ENCODE measurements at places on chromosomes 6 and 20.

GRCh38 chr6:16741112-16742016, 19.9 kb downstream of the ATXN1 start:
- peak; percentile 97 for DNase-seq

GRCh38 chr6:54451516-54451915, 143.3 kb downstream of the TINAG start:
- no peak for DNase-seq

GRCh38 chr6:93418408-93419303, 703 bp downstream of the EPHA7 start:
- no peak for DNase-seq

DNA sequence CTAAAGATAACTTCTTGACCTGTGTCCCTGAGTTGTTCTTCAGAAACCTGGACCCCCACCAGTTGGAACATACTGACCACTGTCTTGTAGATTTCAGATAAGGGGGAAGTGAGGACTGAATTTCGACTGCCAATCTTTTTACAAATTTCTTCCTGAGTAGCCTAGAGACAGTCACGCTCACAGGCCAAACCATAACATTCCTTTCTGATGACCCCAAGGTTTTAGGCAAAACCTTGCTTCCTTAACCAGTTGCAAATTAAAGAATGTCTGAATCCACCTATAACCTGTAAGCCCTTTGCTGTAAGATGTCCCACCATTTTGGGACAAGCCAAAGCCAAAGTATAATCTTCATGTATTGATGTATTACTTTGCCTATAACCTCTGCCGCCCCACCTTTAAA, 306.9 kb downstream of the LRFN2 start:
- no peak for DNase-seq

DNA sequence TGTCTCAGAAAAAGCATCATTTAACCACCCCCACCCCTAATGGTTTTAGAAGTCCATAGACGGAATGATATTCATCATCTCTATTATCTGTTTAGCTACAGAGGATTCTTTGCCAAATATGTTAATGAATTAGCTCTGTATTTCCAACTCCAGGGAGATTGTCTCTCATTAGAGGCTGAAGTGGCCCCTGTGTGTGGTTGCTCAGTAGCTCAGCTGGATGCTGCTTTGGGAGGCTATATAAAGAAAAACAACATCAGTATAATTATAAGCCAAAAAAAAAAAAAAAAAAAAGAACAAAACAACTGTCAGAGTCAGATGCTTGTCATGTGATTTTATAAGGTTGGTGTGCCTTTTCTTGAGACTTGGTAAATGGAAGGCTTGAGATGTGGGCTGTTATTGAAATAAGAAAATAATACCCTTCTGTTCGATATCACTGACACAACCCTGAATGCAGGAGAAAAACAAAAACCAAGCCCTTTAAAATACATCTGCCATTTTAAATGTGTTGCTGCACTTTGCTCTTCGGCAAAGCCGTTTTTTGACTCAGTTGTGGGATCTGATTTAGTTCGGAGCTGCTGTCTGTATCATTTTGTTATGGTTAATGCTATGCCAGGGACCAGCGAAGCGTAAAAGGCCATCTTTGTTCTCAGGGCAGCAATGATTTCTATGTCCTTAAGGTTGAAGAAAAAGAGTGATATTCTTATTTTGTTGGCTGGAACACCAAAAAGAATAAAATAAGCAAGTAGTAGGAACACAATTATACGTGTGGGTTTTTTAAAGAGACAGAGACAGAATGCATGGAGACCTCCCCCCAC, 422.6 kb downstream of the QKI start:
- no peak for DNase-seq

GRCh38 chr20:42483730-42484303, 705.9 kb downstream of the PTPRT start:
- no peak for DNase-seq

- no peak for DNase-seq
These were observed 29.5 kb downstream of the TMEM181 start for GRCh38 chr6:158589366-158589765.

DNA sequence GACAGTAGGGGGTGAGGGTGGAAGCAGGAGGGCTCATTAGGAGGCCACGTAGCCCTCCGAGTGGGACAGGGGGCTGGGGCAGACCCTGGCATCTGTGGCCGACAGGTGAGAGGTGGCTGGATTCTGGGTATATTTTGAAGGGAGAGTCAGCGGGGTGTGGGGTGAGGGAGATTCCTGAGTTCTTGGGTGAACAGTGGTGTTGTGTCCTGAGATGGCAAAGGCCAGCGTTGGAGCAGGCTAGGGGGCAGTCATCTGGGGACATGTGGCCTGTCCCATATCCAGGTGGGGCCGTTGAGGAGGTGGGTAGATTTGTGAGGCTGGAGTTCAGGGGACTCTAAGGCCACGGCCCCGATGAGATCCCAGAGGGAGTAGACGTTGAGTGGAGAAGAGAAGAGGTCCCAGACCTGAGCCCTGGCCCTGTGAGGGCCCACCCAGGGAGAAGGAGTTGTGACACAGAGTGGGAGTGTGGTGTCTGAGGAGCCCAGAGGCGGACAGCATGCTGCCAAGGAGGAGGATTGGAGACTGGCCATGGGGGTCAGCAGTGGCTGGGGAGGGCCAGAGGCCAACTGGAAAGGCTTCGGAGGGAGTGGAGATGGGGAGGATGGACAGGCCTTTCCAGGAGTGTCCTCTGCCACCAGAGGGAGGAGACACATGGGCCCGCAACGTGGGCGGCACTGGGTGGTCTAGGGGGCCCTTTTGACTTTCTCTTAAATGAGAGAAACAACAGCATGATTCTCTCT, 19.6 kb downstream of the PACSIN1 start:
- no peak for DNase-seq

GRCh38 chr20:53716395-53716794, 122.8 kb upstream of the ZNF217 start:
- DNase-seq, result no peak

- no peak for DNase-seq
These were observed 578 bp downstream of the CD93 start for GRCh38 chr20:23085436-23086055.
